Tibial artery (tissue), 4 donors: ENCODE measurements at places on chromosomes 13 and 19.
A peak's percentile ranks its signal among the peaks of the same experiment; 100 is the strongest.

- DNase-seq: peak; percentile 76
These were observed 2.4 kb downstream of the GDF15 start for GRCh38 chr19:18388100-18388959.

DNA sequence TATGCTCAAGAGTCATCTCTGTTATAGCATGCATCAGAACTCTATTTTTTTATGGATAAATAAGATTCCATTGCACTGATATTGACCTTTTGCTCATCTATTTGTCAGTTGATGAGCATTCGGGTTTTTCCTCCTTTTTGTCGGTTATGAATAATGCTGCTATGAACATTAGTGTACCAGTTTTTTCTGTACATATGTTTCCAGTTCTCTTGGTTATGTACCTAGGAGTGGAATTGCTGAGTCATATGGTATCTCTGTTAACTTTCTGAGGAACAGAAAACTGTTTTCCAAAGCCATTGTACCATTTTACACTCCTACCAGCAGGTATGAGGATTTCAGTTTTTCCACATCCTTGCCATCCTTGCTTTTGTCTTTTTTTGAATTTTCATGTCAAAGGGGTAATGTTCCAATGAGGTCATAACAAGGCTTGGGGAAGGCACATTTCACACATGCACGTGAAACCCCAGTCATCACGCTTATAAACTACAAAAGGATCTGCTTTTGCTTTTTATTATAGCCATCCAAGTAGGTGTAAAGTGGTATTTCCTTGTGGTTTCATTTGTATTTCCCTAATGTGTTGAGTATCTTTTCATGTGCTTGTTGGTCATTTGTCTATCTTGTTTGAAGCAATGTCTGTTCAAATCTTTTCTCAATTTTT is 14.6 kb downstream of the KBTBD7 start:
- no peak for DNase-seq

GRCh38 chr13:113187263-113187669 is 21.2 kb downstream of the PCID2 start:
- DNase-seq: peak; percentile 90

DNA sequence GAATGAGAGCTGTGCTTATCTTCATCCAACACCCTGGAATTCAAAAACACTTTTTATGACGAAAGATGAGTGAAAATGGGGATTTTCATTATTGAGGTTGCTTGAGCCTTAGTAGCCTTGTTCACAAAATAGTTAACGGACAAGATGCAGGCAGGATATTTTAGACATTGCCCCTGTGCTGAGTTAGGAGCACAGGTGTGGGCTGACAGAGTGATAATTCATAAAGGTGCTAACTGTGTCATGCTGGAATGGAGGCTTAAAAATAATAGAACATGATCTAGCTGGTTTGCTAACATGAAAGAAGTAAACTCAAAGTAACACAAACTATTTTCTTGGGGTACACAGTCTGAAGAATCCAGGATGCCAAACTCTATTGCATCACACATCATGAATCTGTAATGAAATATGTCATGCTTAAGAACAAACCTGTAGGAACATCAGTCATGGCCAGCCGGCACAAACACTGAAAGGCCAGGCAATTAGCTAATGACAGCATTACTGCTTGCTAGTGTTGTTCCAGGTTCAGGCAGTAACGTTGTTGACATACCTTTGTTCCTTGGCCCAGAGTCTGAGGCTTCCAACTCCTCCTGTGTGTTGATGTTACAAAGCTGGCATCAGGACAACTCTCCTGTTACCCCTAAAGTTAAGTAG is 55.3 kb downstream of the FRY start:
- no peak for DNase-seq

- no peak for DNase-seq
These were observed at the start of gene LILRA2 for GRCh38 chr19:54573330-54573872. Gene LILRA2 (plus strand): TSS chr19:54573790. CDS start chr19:54573879, 89 bp downstream.

- no peak for DNase-seq
These were observed 2.1 kb downstream of the FGF9 start for GRCh38 chr13:21672796-21673538.

DNA sequence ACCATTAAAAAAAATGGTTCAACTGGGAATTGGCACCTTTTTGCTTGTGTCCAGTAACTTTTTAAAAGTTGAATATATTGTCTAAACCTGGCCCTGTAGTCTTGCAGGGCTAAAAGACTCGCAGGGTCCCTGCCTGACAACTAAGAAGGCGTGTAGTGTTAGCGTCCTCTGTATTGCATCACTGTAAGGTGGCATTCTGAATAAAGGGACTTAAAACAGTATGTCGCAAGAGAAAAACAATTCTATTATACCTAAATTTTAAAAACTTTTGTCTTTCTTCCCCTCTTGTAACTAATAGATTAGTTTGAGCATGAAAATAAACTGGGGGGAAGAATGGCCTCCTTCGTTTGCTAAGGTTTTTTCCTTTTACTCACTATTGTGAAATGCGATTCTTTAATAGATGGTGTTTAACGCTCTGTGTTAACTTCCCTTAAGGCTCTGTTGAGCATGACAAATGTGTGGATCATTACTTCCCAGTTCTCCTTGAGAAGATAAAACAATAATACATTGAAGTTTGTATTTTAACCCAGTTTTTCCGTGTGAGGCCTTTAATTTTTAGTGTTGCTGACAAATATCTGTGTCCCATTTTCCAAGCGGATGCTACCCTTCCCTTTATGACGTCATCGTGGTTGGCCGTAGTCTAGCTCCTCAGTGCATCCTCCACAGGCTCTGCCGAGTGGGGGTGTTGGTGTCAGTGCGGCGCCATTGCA is 134.6 kb downstream of the KATNAL1 start:
- no peak for DNase-seq

DNA sequence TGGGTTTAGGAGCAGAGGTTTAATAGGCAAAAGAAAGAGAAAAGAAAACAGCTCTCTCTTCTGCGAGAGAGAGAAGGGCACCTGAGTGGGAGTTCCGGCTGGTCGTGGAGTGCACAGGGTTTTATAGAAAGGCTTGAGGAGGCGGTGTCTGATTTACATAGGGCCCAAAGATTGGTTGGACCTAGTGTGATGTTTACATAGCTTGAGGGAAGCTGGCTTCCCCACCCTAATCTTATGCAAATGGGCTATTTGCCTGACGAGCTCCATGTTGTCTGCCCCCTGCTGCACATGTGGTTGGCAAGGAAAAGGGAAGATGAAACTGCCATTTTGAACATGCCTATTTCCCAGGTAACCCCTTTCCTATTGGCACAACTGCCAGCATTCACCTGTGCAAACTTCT is 21.5 kb upstream of the MEDAG start:
- DNase-seq: no peak

GRCh38 chr19:38452430-38453366 is 19.2 kb downstream of the RYR1 start:
- DNase-seq: no peak

DNA sequence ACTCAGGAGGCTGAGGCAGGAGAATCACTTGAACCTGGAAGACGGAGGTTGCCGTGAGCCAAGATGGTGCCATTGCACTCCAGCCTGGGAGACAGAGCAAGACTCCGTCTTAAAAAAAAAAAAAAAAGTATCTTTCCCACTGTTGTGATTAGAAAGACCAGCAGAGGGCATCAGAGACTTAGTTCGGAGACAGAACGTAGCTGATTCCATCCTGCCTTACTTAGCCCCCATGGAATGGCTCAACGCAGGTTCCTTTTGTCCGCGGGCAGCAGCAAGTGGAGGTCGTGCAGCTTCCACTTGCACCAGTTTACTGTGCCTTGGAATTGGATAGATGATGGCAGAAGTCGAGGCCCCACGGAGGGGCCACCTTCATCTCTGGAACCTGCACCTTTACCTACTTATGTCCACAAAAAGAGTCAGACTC is 8.1 kb downstream of the TIMM29 start:
- no peak for DNase-seq

- DNase-seq: no peak
These were observed 12.3 kb upstream of the SACS start for GRCh38 chr13:23445794-23446193.

DNA sequence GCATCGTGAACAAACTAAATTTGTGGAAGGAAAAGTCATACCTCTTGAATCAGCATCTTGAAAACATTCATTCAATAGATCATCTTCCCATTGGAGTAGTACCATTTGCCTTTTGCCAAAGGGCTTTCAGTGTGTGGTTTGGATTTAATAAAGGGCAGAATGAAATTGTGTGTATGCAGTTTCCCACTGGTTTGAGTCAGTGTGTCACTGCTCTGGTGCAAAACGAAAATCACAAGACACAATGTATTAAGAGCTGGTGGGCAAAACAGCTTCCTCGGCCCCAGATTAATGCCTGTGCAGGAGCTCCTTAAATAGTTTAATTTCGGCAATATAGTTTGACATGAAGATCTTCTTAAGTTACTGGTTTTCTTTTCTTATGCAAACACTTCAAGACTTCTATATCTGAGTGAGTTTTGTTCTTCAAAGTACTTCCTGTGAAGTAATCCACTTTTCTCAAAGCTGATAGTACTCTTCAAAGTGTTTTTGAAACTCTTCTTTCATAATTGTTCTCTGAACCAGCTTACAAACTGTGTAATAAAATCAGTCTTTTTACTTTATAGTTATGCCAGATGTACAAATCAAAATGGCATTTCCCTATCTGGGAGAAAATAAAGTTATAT is 32.1 kb downstream of the RASL11A start:
- no peak for DNase-seq

- peak; percentile 96 for DNase-seq
These were observed 22.5 kb downstream of the DOT1L start for GRCh38 chr19:2186071-2186846.

DNA sequence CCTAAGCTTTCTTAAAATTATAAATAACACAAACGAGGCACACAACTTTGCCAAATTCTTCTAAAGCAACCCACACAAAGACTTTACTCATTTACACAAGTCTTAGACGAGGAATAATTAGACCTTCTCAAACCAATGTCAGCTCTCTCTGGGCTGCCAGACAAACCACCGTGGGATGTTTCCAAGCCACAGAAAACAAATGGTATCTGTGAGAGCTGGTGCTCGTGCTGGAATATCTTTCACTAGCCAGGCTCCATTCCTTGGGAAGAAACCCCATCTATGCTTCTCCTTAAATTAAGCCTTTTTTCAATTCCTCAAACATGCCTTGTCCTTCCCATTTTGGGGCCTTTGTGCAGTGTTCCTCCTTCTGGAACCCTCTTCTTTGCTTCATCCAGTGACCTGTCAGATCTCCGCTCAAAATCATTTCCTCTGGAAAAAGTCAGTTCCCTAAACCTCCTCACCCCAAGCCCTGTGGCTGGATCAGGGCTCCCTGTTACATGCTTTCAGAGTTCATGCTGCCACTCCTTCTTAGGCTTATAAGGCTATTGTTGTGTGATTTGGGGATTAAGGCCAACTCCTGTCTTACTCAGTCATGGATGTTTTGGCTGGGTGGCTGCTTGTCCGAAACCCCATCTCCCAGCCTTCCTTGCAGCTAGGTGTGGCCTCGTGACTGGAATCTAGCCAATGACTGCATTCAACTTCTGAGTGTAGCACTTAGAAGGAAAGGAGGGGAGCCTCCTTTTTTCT is 64.2 kb upstream of the GTF2F2 start:
- DNase-seq: no peak

- no peak for DNase-seq
These were observed 23.4 kb downstream of the ESD start for GRCh38 chr13:46773541-46773940.

DNA sequence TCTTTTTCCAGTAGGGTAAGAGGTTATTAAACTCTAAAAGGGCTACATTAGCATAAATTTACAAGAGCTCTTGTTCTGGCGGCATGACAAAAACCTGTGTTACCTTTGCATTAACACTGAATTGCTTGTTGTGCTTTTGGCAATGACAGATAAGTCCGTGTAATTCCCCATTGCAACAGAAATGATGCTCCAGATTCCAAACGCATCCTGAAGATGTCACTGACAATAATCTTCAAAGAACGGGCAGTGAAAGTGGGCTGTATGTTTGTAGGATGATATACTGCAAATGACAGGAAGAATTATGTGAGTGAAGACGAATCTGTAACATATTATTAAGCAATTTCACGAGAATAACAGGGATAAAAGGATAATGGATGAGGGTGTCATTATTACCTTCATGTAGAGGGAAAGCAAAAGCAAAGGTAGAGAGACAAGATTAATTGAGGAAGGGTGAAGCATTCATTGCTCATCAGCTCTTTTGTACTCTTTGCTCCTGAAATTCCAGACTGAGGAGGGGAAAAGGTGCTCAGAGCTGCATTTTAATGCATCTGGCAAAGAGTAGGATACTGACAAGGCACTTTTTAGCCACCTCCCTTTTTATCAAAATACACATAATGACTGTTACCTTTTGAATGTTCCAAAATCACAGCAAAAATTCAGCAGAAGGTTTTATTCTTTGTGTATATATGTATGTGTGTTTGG is 38.5 kb upstream of the MAB21L1 start:
- no peak for DNase-seq

- DNase-seq: no peak
These were observed 33.4 kb downstream of the RFX2 start for GRCh38 chr19:6076675-6077463.

GRCh38 chr13:24261566-24261965 is 47.8 kb upstream of the C1QTNF9 start:
- DNase-seq: no peak

DNA sequence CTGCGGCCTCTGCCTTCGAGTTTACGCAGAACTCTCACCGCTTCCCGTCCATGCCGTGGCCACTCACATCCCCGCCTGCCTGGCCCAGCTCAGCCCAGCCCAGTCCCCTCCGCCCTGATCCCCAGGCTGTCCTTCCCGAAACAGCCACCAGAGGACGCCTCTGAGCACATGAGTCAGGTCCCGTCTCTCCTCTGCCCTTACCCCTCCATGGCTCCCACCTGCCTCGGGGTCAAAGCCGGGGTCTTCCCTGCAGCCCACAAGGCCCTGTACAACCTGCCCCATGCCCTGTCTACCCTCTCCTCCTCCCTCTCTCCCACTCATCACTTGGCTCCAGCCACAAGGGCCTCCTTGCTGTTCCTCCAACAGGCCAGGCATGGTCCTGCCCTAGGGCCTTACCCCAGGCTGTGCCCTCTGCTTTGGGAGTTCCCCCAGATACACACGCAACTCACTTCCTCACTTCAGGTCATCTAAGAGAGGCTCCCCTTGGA is 8.1 kb upstream of the SEMA6B start:
- no peak for DNase-seq

DNA sequence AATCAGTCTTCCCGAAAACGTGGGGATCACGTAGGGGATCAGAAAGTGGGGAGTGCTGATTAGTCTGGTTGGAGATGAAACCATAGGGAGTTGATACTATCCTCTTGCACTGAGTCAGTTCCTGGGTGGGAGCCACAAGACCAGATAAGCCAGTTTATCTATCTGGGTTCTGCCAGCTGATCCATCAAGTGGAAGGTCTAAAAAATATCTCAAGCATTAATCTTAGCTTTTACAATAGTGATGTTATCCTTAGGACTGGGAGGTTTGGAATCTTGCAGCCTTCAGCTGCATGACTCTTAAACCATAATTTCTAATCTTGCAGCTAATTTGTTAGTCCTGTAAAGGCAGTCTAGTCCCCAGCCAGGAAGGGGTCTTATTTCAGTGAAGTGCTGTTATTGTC is 2474.2 kb downstream of the PCDH9 start:
- DNase-seq: no peak

GRCh38 chr13:40026174-40026585 is 370.7 kb downstream of the COG6 start:
- DNase-seq: no peak

DNA sequence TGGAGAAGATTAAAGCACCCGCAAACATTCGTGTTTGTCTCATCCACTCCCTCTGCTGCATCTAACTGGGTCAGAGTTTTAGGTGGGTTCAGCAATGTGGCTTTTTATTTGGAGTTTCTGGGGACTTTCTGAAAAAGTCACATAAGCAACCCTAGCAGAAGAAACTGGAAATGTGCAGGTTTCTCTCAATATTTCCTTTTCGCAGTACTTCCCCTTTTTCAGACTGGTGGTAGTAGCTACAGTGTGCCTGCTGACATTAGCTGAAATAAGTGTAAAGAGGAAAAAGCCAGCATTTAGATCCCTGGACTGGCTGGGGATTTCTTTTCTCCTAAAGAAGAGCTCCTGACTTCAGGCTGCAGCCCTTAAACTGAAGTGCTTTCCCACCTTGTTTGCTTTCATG is 15.9 kb upstream of the OLFM4 start:
- no peak for DNase-seq
